ENCODE measurements at places on chromosomes 7 and 10. TPM values are rescaled to one million over a fixed set of nuclear protein-coding genes. Genes with fewer than 3 reads are reported as not detected.
A peak's percentile ranks its signal among the peaks of the same experiment; 100 is the strongest.

DNA sequence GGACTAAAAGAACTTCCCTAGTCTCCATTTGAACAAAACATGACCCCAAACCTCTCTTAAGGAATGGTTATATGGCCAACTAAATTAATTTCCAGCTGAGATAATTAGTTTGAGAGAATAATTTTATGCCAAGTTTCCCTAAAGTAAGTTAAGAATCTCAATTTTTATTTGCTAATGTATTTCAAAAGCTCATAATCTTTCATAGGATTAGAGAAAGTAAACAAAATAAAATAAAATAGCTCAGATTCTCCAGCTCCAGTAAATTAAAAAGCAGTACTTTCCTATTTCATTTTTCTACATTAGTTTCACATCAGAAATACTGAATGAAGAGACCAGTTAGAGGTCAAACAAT lies 44.4 kb downstream of the ENO4 start:
- no peak for DNase-seq

- DNase-seq: peak; percentile 65
Observed at GRCh38 chr10:13099144-13099665, 758 bp upstream of the OPTN start.

The RBP3 gene
- total RNA-seq: not detected

- peak; percentile 77 for DNase-seq
Observed at GRCh38 chr10:30447125-30447799, 13.3 kb downstream of the MAP3K8 start.

- no peak for DNase-seq
Observed at GRCh38 chr10:48684792-48685623, at the start of gene WDFY4. Gene WDFY4 (plus strand): TSS chr10:48684873. CDS start chr10:48709733, 24,860 bp downstream.

- DNase-seq: no peak
Observed at GRCh38 chr10:95697429-95697828, 3.7 kb upstream of the TCTN3 start.

GRCh38 chr10:74640134-74640921 lies 186.1 kb upstream of the KAT6B start:
- no peak for DNase-seq

DNA sequence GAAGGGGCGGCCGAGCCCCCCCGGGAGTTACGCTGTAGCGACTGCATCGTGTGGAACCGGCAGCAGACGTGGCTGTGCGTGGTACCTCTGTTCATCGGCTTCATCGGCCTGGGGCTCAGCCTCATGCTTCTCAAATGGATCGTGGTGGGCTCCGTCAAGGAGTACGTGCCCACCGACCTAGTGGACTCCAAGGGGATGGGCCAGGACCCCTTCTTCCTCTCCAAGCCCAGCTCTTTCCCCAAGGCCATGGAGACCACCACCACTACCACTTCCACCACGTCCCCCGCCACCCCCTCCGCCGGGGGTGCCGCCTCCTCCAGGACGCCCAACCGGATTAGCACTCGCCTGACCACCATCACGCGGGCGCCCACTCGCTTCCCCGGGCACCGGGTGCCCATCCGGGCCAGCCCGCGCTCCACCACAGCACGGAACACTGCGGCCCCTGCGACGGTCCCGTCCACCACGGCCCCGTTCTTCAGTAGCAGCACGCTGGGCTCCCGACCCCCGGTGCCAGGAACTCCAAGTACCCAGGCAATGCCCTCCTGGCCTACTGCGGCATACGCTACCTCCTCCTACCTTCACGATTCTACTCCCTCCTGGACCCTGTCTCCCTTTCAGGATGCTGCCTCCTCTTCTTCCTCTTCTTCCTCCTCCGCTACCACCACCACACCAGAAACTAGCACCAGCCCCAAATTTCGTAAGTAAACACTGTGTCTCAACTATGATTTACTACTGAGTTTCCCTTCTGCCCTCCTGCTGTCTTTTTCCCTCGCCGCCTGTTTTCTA lies 666 bp downstream of the NRG3 start:
- no peak for DNase-seq

- no peak for DNase-seq
Observed at GRCh38 chr7:47714669-47715607, 133.0 kb upstream of the TNS3 start.

DNA sequence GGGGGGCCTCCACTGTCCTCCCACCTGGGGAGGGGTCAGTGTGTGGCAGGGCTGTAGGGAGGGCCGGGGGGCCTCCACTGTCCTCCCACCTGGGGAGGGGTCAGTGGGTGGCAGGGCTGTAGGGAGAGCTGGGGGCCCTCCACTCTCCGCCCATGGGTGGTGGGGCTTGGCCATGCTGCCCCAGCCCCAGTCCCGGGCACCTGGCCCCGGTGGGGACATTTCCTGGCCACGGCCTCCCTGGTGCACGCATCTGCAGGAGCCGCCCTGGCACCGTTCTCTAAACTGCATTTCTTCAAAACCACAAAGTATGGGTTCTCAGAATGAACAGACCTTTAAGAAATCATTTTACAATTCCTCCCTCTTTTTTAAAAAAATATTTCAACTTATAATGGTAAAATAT lies 89.3 kb upstream of the PDGFA start:
- no peak for DNase-seq

DNA sequence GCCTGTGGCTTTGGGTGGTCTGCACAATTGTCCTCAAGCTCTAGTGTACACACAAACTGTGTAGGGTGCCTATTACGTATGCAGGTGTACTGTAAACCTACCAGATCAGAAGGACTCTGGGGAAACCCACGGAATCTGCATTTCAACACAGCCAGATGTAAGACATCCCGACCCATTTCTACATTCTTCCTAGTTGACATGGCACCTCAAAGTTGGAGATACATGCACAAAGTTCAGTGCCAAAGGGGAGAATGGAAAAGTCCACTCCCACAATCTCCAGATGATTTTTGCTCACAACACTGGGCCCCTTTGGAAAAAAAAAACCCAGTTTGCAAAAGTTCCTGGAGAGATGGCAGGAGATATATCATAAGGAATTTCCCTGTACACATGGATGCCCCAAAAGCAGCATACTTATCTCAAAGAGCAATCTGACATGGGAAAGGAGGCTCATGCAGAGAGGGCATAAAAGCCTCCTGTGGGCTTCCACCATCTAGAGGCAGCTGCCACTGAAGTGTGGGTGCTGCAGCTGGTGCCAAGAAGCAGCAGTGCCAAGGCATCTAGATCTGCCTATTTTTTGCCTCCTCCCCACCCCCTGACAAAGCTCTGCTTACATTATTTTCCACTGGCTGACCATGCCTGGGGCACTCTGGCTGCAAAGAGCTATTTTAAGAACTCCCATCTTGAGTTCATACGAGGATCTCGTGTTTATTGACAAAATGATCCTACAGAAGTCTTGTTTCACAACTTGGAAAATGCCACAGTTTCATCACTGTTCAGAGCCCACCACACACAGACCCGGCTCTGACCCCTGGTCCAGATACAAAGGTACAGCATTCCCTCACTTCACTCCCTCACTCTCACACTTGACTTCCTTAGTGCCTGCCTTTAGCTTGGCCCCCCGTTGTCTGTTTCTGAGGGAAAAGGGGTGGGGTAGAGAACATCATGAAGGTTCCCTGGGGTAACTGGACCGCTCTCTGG lies 12.9 kb downstream of the TECTB start:
- DNase-seq: peak; percentile 32

The UPK3BL1 gene
- total RNA-seq: 3.2 TPM

- peak; percentile 35 for DNase-seq
Observed at GRCh38 chr10:99619090-99619800, 994 bp downstream of the SLC25A28 start.

The ARL3 gene
- 10.4 TPM for total RNA-seq

- no peak for DNase-seq
Observed at GRCh38 chr10:97635577-97635976, 2.3 kb upstream of the MORN4 start.

DNA sequence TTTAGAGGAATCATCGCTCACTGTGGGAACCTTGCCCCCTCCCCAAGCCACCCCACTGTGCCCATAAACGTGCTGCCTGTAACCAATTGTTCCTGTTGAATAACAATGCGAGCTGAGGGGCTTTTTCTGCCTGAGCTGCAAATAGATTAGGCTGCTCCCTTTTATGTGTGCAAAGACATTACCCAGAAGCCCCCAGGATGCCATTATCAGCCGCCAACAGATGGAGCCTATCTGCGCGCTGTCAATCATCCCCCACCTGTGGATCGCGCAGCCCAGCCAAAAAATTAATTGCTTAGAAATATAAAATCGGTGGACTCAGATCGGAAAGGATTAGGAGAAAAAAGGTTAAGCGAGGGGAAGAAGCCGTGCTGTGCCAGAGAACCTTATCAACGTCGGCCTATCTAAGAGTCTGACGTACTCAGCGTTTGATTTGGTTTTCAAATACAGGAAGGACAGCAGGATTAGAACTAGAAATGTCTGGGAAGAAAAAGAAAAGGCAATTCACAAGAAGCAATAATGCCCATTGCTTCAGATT lies 167.3 kb upstream of the MYO3A start:
- no peak for DNase-seq

- no peak for DNase-seq
Observed at GRCh38 chr10:111023060-111023459, 53.8 kb upstream of the ADRA2A start.

DNA sequence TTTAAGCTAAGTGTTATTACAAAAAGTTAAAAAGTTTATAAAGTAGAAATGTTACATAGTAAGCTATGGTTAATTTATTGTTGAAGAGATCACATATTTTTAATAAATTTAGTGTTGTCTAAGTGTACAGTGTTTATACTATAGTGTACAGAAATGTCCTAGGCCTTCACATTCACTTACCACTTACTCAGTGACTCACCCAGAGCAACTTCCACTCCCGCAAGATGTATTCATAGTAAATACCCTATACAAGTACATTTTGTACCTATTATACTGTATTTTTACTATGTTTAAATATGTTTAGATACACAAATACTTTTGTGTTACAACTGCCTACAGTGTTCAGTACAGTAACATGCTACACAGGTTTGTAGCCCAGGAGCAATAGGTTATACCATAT lies 69.2 kb downstream of the DNAJC1 start:
- no peak for DNase-seq

DNA sequence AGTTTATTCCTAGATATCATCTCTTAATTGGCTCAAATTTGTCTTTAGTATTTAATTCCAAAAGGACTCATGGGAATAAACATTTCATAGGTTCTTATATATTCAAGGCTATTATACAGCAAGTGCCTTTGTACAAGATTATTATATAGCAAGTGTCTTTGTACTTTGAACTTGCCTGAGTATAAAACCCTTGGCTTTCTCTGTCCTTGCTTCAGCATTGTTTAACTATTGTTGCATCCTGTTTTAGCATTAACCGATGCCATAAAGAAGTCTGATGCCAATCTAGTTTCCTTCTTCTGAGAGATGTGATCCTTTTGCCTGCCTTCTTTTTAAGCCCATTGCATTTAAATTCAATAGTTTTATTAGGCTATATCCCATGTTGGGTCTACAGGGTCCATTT lies 270.0 kb downstream of the NEBL start:
- no peak for DNase-seq

The LIPK gene
- total RNA-seq: not detected

GRCh38 chr10:9311702-9312499 lies 1257.4 kb downstream of the GATA3 start:
- no peak for DNase-seq

GRCh38 chr10:23980094-23980493 lies 228.8 kb upstream of the KIAA1217 start:
- DNase-seq: no peak

The CXCL12 gene
- 54.1 TPM for total RNA-seq

- DNase-seq: no peak
Observed at GRCh38 chr7:118057404-118057803, 126.6 kb upstream of the LSM8 start.

DNA sequence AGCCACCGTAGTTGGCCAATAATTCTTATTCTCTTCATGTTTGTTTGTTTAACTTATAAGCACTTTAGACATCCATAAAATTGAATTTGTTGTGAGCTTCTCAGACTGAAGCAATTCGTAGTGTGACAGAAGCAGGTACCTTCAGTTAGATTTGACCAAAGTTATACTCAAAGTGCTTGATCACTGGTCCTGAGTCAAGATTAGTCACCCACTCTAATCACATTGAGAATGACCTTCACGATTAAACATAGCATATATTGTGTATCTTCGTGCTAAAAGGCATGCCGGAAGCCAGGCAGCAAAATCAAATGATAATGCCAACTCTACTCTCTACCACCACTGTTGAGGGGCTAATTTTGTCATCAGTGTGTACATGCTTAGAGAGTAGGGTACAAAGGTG lies 763.7 kb upstream of the MBL2 start:
- no peak for DNase-seq

GRCh38 chr7:18059171-18059570 lies 31.5 kb upstream of the PRPS1L1 start:
- no peak for DNase-seq

DNA sequence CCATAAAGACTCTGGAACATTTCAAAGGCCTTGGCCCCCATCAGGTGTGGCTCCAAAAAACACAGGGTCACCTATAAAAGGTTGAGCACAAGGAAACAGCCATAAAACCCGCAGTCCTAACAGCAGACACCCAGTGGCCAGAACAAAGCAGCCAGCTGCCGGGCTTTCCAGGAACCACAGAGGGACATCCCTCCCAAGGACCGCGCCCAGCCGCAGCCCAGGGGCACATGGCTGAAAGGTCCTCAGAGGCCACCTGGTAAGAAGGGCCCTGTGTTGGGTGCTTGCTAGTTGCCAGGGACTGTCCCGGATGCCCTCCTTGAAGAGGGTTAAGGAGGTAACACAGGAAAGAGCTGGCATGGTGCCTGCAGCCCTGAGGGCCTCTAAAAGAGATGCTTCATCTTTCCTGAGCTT lies 32.7 kb downstream of the KCNMA1 start:
- no peak for DNase-seq

The ATOH7 gene
- total RNA-seq: not detected

The ASZ1 gene
- not detected for total RNA-seq

DNA sequence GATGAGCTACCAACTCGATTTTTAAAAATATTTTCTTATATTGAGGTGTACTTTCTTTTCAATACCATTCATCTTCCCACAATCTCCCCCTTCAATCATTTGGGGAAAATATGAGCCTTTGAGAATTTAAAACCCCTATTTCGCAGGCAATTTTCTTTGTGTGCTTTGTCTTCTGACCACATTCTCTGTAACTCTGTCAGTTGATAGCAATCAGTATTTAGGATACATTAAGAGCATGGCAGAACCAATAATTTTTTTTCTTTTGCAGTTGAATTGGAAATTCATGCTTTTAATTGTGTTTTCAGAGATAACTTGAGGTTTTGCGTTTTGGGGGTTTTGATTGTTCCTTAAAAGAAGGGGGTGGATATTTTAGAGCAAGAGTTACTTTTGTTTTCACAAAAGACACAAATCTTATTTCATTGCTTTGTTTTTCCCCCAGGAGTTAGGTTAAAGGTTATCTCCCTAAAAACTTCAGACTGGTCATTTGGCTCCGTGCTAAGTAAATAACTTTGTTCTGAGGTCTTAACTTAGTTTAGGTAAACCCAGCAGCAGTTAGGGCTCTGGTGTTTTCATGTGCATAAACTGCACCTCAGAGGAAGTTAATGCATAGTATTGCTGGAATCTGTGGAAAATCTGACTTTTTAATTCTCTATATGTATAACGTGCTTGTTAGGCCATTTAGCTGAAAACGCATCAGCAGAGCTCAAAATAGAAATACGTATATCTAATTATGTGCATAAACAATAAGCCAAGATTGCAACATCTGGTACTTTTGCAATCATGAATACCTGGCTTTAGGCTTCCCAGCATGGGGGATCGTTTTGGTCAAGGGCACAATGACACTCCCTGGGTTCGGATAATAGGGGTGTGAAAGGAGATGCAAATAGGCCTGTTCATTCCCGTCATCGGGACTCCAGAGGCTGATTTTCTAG lies 676.4 kb upstream of the ANKRD30A start:
- peak; percentile 22 for DNase-seq

The CABCOCO1 gene
- total RNA-seq: 3.4 TPM

The CYP3A4 gene
- not detected for total RNA-seq

All from fibroblast of the aortic adventitia (primary cell).